Spleen (tissue), 13 donors: ENCODE measurements at places on chromosomes 3 and 15.
A peak's percentile ranks its signal among the peaks of the same experiment; 100 is the strongest.

- no peak for DNase-seq
Measured at GRCh38 chr3:171454041-171454440, 6.2 kb downstream of the TNIK start.

GRCh38 chr3:128493570-128494366 lies 767 bp upstream of the GATA2 start:
- DNase-seq, result peak; percentile 64

DNA sequence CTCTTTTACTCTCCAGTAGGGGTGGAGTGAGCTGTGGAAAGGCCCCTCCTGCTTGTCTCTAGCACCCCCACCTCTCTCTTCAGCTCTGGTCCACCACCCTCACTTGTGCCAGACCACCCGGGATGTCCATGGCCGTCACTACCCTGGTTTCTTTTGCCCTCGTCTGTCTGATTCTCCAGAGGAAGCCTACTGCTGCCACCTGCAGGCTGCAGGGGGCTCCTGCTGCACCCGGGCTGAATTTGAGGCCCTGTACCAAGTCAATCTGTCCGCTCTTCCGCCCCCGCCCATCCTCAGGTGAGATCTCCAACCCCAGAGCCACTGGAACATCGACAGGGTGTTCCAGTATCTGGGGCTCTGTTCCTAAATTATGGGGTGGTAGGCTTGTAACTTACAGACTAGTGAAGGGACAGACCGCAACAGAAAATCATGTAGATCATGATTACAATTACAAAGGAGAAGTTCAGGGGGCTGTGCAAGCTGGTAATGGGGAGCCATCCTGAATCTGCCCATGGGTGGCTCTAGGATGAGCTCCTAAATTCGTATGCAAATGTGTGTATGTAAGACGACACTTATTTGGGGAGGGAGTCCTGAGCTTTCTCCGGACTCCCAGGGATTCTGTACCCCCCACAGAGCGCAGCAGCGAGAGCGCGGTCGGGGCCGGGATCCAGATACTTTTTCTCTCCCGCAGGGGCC lies 683 bp upstream of the UNC45A start:
- DNase-seq, result peak; percentile 95

- DNase-seq, result peak; percentile 80
Measured at GRCh38 chr3:43773273-43774094, 82.7 kb downstream of the ABHD5 start.

- DNase-seq, result no peak
Measured at GRCh38 chr3:55543181-55543614, 56.1 kb upstream of the WNT5A start.

GRCh38 chr3:181782306-181782954 lies 70.7 kb downstream of the SOX2 start:
- DNase-seq, result no peak

- DNase-seq, result no peak
Measured at GRCh38 chr15:71042356-71042922, 72.8 kb upstream of the THSD4 start.

GRCh38 chr15:95091444-95091843 lies 860.1 kb downstream of the MCTP2 start:
- no peak for DNase-seq

- DNase-seq, result peak; percentile 91
Measured at GRCh38 chr15:41934843-41935242, 37.5 kb downstream of the EHD4 start.

- DNase-seq, result no peak
Measured at GRCh38 chr3:135809021-135809634, 156.4 kb upstream of the PPP2R3A start.

- no peak for DNase-seq
Measured at GRCh38 chr3:24628523-24629258, 134.0 kb upstream of the THRB start.

DNA sequence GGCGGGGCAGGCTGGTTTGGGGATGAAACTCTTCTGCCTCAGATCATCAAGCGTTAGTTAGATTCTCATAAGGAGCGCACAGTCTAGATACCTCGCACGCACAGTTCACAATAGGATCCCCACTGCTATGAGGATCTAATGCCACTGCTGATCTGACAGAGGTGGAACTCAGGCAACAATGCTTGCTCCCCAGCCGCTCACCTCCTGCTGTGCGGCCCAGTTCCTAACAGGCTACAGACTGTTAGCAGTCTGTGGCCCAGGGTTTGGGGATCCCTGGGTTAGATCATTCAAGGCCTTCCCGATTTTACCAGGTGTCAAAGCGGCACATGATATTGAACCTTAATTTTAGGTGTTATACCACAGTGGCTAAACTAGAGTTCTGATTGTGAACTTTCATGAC lies 232.8 kb downstream of the UBE2E2 start:
- DNase-seq, result no peak

DNA sequence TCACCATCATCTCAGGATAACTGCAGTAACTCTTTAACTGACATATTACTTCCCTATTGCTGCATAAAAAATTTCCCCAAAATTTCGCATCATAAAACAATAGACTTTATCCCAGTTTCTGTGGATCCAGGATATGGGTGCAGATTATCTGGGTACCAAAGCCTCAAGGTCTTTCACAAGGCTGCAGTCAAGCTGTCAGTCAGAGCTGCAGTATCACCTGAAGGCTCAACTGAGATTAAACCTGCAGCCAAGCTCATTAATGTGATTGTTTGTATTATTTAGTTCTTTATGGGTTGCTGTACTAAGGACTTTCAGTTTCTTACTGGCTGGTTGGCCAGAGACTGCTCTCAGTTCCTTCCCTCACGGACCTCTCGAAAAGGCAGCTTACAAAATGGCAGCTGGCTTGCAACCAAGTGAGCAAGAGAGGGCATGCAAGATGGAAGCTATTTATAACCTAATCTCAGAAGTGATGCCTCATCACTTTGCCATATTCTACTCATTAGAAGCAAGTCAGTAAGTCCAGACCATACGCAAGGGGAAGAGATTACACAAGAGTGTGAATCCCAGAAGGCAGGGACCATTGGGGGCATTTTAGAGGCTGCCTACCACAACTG lies 54.9 kb downstream of the DCUN1D1 start:
- DNase-seq, result no peak

GRCh38 chr3:19263606-19264005 lies 115.3 kb downstream of the KCNH8 start:
- DNase-seq, result no peak
